ENCODE measurements at places on chromosomes 2 and 18.
A peak's percentile ranks its signal among the peaks of the same experiment; 100 is the strongest.

DNA sequence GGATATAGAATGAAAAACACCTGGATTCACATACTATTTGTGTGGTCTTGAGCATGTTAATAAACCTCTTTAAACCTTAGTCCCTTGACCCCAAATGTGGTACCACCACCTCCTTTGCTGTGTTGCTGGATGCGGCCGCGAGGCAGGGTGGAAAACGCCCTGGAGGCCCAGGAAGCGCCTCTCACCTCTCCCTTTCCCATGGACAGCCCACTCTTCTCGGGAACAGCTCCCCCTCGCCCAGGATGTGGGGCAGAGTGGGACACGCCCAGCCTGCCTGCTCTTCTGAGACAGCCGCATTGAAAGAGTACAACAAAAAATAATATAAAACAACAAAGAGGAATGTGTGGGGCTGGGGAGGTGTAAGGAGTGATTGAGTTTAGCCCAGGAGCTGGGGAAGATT, 549.0 kb upstream of the ID2 start:
- DNase-seq: no peak

DNA sequence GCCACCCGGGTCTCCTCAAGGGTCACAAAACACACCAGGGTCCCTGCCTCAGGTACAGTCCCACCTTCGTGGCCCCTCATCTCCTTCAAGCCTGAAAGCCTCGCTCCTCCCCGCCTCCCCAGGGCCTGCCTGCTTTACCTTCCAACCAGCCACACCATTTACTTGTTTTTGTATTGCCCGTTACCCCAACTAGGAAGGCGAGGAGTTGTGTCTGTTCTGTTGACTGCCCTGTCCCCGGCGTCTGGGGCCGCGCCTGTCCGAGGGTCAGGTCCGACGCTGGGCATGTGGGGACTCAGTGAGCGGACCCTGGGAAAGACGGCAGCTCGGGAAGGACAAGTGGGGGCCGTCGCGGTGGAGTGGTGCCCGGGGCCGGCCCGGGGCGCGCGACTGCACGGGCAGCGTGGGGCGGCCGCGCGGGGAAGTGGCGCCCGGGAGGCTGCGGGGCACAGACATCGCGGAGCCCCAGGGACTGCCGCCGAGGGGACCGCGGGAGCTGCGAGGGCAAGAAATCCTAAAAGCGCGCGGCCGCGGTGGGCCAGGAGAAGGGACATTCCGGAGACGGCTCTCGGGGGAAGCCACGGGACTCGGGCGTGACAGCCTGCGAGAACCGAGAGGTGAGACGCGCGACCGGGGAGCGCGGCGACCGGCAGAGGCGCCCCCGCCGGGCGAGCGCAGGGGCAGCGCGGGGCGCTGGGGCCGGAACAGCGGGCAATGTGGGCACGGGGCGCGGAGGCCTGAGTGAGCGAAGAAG, 797 bp upstream of the GRHL1 start:
- DNase-seq: no peak

DNA sequence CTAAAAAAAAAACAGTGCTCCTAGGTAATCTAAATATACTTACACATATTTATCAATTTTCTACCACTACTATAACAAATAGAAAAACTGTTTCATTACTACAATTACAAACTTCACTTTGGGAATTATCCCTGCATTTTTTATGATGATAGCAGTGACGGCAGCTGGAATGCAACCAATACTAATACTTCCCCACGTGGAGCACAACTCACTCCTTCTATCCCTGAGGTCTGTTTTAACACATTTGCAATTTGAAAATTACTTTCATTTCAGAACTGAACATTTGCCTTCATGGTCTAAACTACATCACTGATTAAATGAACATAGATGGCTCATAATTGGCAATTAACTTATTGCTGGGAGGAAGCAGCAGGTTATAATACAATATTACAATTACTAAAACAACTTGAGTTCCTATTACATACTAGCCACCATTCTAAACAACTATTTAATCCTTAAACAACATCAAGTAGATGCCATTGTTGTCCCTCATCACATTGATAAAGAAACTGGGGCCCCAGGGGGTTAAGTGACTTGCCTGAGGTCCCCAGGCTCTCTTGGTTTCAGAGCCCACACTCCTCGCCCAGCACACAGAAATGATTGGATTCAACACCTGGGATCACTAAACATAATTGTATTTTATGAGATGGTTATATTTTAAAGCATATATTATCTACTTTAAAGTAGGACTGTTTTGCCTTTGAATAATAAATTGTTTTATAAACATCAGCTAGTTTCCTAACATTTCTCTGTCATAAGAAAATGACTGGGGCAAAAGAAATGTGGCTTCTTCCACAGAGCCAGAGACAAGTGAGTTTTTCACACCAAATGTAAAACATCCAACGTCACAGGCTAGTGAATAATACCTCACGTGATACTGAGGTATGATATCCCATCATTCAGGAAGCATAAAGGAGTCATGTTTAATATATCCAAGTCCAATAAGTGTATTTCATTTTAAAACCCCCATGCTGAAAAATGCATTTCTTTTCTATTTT, 6.2 kb downstream of the COLEC12 start:
- DNase-seq: no peak

- no peak for DNase-seq
Measured at GRCh38 chr2:25473131-25473530, 131.4 kb upstream of the DNMT3A start.

GRCh38 chr2:23321751-23322150, 63.2 kb upstream of the KLHL29 start:
- no peak for DNase-seq

DNA sequence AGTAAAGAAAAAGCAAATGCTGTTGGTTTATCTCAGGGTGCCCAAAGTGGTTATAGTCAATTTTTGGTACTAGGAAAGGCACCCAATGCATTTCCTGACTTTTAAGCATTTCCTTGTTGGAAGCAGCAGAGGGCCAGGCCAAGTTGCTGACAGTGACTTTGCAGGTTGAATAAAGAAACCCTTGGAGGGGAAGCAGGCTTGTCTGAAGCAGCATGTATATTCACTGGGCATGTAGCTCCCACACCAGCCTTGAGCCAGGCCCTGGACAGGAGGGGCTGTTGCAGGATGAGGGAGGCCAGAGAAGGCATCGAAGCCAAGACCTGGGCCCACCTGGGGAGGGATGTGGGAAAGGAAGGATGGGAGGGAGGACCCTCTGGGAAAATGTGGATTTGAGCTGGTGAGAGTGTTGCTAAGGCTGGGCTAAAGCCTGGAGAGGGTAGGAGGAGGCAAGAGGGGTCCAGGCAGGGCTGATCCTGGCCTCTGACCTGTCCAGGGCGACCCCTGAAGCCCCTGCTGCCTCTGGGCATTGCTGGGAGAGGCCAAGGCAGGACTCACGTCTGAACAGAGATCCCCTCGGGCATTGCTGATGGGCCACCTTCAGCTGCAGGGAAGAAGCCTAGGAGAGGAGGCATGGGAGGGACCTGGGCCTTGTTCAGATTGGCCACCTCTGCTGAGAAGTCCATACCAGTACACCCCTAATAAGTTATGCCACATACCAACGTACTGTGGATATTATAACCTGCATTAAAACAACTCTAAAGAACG, 79.6 kb downstream of the STPG4 start:
- DNase-seq: no peak

- no peak for DNase-seq
Measured at GRCh38 chr2:117127680-117128079, 686.8 kb upstream of the DDX18 start.

GRCh38 chr2:105449076-105449475, 50.2 kb upstream of the FHL2 start:
- no peak for DNase-seq

DNA sequence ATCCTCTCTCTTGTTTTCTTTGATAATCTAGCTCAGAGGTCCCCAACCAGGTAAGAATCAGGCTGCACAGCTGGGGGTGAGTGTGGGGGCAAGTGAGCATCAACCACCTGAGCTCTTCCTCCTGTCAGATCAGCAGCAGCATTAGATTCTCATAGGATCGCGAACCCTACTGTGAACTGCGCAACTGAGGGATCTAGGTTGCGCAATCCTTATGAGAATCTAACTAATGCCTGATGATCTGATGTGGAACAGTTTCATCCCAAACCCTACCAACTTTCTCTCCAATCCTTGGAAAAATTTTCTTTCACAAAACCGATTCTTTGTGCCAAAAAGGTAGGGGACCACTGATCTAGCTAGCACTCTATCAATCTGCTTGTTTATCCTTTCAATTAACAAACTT, 678.3 kb downstream of the CBLN2 start:
- no peak for DNase-seq

DNA sequence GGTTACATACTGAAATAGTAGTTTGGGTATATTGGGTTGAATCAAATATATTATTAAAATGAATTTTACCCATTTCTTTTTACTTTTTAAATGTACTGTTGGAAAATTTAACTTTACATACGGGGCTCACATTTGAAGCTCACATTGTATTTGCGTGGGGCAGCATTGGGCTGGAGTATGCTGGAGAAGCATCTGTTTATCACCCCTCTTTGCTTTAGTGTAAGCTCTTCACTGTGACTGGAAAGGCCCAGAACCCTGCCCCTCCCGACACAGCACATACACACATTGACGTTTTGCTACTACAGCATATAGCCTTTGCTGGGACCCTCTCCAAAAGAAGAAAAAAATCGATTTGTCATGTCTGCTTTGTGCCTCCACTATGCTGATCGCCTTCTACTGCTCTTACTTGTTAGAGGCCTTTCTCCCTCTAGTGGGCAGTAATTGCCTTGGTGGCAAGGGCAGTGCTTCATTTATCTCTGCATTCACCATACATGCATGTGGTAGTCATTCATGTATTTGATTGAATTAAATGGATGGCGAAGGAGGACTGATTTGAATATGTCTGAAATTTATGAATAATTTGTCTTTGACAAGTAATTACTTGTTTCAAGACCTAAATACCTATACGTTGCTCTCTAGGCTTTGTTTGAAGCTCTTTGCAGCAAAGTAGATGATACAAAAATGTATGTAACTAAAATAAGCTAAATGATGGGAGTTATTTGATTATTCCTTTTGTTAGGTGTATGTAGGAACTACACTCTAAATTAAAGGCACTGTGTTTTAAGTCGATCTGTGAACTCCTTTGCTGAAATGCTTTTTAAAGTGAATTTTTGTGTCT, 37.4 kb downstream of the VAPA start:
- DNase-seq: no peak

GRCh38 chr2:121858369-121858768, 102.9 kb downstream of the TSN start:
- no peak for DNase-seq

DNA sequence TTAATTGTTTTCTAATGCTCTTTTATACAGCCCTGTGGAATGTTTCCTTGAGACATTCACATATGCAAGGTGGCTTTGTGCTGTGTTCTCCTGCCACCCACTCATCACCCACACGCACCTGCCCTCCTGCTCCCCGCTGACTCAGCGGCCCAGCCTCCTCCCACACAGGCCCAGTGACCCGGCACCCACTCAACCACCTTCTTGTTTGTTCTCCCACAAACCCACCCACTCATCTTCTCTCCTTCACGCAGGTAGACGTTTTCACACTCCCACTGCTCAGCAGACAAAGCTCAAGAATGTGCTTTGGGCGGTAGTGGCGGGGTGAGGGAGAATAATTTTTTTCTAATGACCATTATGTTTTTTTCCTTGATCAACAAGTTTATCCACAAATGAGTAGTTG, 28.6 kb upstream of the NEMP2 start:
- peak; percentile 19 for DNase-seq

DNA sequence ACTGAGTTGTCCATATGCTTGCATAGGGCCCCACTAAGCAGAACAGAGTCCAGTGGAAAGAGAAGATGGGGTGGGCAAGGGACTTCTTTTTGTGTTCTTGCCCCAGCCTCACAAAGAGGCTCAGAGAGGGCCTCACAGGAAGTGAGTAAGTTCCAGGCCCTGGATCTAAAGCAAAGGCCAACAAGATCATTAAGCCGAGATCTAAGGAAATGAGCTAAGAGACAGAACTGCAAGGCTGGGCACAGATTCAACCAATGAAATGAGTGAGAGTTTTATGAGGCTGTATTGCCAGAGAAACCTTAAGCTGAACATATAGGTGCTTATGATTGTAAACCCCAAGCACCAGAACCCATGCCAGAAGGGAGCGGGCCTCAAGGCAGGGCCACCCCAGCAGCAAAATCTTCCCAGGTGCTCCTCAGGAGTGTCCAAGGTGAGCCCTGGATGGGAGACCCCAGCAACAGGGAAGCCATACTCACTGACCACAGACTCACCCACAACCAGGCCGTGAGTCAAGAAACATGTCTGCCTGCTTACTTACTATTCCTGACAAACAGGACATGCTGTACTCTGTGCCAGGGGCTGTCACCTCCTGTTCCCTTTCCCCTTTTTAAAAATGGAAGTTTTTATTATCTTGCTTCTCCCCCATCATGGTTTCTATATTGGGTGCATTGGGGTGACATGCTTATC, 40.2 kb downstream of the SLC14A1 start:
- no peak for DNase-seq

- no peak for DNase-seq
Measured at GRCh38 chr2:60926741-60927552, 45.6 kb downstream of the REL start.

GRCh38 chr2:197307236-197307932, 3.2 kb downstream of the ANKRD44 start:
- no peak for DNase-seq

GRCh38 chr2:71617266-71617665, 163.9 kb downstream of the DYSF start:
- no peak for DNase-seq

DNA sequence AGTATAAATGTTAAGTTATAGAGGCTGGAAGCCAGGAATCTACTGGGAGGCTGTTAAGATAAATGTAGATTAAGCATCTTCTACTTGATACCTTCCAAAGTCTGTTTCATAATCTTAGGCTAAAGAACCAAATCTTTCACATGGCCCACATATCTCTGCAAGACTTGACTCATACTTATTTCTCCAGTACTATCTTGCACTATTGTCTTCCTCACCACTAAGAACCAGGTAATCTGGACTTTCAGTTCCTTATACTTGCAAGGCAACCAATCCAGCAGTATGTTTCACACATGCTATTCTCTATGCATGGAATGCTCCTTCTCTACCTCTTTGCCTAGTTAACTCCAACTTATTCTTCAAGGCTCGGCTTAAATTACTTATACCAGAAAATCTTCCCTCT, 62.2 kb downstream of the RBMS1 start:
- no peak for DNase-seq

DNA sequence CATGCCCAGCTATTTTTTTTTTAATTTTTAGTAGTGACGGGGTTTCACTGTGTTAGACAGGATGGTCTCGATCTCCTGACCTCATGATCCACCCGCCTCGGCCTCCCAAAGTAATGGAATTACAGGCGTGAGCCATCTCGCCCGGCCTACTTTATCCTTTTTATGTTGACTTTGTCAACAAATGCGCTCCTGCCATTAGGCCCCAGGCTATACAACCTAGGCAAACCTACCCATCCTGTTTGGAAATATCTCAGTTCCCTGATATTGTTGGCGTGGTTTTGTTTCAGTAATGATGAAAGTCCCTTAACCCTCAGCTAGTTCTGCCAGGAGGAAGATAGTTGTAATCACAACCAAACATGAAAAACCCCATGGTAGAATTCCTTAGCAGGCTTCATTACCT, 249.4 kb upstream of the SOX11 start:
- no peak for DNase-seq

GRCh38 chr2:217880287-217880889, 122.4 kb downstream of the TNS1 start:
- DNase-seq: no peak

GRCh38 chr18:8830067-8831060, 125.0 kb downstream of the MTCL1 start:
- no peak for DNase-seq

- no peak for DNase-seq
Measured at GRCh38 chr2:205865905-205866441, 183.7 kb downstream of the NRP2 start.

- DNase-seq: no peak
Measured at GRCh38 chr2:228875152-228875900, 395.8 kb downstream of the PID1 start.
